ENCODE measurements at places on chromosomes 7 and 10.

DNA sequence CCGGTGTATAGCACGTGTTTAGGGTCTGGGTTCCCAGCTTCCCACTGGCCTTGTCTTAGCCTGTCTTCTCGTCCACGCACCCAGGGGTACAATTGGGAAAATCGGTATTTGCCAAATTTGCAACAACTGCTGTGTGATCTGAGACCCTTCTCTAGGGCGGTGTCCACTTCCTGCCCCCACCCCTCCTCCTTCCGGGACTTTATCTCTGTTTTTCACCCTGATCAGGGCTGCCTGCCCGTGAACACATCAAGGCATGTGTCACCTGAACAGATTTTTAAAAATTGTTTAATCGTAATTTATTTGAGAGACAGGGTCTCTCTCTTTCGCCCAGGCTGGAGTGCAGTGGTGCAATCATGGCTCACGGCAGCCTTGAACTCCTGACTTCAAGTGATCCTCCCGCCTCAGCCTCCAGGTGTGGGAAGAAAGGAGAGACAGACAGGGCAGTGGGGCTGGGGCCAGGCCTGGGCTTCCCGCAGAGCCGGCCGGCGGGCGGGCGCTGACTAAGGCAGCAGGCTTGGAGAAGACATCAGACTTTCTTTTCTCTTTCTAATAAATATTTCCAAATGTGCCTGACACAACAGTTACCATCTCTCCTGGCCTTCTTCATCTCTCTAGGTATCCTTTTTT is 27.5 kb downstream of the ELFN1 start:
- ATAC-seq: no peak

DNA sequence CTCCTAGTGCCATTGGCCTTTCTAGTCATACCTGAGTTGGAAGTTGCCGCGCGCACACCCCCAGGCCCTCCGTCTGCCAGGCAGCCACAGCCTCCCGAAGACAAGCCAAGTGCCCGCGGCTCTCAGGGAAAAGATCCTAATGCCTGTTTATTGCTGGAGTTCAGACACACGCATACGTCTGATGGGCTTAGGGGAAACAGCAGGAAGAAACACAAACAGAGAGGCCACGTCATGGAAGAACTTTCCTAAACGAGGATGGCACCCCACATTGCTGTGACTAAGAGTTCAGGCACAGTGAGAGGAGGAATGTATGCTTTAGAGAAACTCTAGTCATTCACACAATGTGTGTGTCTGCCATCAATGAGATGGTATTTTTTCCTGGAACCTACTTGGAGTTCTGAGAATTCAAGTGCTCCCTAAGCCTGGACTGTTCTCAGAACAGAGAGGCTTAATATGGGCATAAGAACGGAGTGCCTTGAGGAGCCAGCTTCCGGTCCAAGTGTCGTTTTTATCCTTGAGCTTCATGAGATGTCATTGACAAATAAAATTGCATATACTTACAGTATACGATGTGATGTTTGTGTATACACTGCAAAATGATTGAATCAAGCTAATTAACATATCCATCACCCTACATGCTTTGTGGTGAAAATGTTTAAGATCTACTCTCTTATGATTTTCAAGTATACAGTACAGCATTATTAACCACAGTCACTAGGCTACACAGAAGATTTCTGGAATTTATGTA is 11.6 kb upstream of the RBP3 start:
- ATAC-seq: no peak

- no peak for ATAC-seq
Observed at GRCh38 chr7:100562195-100563099, 11.3 kb downstream of the SAP25 start.

- ATAC-seq: no peak
Observed at GRCh38 chr10:52212062-52212461, 102.0 kb upstream of the DKK1 start.

GRCh38 chr10:54900584-54900983 is 99.6 kb upstream of the PCDH15 start:
- ATAC-seq: no peak

DNA sequence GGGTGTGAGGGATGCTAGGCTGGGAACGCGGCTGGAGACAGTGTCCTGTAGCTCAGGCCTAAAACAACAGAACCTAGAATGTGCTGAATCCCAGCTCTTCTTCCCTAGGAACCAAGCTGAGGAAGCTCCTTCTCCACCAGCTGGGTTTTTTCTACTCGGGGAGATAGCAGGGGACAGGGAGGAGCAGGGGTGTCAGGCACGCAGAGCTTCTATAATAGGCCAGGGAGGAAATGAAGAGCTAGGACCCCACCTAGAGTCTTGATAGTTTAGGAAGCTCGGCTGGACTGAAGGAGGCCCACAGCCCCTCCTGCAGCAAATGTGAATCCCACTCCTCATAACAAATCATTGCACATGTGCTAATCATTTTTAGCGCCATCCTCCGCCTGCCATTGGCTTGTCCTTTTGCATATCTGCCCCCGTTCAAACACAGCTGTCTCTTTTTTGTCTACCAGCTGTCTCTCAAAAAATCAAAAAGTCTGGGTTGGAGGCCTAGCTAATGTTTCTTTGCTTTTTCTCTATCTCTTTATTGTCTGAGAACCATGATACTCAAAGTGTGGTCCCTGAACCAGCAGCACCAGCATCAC is 24.1 kb upstream of the FAM180A start:
- ATAC-seq: no peak

DNA sequence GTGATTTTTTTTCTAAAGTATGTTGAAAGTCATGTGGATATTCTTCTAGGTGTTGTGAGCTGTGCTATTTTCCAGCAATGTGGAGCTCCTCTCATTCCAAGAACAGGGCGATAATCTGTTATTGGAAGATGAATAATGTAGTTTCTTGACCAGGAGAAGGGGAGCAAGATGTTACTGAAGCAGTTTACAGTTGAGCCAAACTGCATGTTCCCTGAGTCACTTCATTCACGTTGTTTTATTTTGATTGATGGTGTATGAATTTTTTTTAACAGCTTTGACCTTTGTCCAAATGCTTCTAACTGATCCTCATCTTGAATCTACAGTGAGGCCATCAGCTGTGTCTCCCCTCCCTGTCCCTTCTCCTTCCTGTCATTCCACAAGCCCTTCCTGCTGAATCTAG is 277.1 kb upstream of the KLF6 start:
- ATAC-seq: no peak

DNA sequence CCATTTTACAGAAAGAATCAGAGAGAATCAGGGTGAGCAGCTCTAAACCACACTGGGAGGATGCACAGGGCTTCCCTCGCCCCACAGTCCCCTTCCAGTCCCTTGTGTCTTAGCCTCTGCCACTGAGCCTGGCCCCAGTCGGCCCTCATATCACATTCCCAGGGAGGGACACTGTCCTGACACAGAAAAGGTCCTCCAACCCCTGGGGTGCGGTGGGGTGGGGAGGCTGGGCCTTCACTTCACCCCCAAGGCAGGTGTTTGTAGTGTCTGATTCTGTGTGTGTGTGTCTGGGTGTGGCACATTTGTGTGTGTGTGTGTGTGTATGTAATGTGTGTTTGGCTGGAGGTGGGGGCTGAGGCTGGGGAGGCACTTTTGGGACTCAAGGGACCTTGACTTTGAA is 1.8 kb upstream of the KCP start:
- no peak for ATAC-seq

GRCh38 chr10:90800232-90800796 is 57.5 kb downstream of the HTR7 start:
- ATAC-seq: no peak
